ENCODE measurements at places on chromosomes 4 and X.

DNA sequence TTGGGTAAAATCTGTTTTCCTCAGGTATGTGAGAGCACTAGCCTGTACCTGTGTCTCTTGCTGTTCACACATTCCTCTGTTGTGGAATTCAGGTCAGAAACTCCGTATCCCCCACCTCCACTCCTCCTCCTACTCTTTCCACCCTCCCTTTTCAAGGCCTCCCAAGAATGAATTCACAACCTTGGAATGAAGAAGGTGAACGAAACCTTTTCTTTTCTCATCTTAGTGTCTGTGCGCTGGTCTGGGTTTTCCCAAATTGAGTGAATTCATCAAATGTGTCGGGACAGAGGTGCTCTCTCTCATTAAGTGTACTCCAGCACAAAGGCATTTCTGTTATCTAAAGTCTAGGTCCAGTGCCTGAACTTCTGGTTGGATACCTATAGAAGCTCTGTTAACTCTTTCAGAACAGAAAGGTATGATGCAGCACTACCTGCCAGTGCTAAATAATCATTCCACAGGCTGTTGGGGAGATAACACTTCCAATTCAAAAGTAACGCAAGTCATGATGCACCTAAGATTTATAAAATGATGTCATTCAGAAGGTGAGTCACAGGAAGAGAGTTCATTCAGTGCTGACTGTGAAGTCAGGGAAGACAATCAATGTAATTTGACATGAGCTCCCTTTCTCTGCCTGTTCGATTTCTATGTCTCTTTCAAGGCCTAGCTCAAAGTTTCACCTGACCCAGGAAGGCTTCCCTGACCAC lies 41.9 kb downstream of the COL4A6 start:
- DNase-seq = peak; percentile 3

DNA sequence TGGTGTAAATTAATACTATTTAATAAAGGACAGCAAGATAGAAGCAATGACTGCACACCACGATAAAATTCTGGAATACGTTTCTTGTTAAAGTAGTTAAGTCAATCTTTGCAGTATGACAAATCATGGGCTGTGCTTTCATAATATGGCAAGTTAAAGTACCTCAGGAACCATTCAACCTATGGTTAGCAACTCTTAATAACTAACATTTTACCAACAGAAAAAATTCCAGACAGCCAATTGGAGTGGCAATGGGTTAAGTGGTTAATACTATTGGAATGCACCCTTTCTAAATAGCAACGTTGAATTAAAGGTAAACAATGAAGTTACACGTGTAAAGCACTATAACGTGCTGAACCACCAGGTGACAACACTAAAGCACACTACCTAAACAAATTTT lies 72.4 kb upstream of the ZCCHC13 start:
- no peak for DNase-seq

- DNase-seq = peak; percentile 26
Measured at GRCh38 chr4:1910643-1911042, 39.5 kb downstream of the NSD2 start.

DNA sequence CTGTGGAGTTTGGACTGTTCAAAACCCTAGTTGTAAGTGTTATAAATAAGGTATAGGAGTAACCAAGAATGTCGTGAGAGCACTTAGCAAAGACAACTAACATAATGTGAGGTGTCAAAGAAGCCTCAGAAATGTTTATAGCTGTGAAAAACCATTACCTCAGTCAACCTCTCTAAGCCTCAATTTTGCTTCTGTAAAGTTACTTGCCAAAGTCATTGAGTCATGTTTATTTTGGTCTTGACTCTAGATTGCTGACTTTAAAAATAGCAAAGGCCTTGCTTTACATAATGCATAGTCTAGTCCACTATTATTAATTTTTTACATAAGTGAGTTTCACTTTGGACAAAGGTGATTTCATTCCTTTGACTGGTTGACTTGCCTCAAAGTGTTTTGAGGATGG lies 257.6 kb upstream of the CXXC4 start:
- DNase-seq = no peak

DNA sequence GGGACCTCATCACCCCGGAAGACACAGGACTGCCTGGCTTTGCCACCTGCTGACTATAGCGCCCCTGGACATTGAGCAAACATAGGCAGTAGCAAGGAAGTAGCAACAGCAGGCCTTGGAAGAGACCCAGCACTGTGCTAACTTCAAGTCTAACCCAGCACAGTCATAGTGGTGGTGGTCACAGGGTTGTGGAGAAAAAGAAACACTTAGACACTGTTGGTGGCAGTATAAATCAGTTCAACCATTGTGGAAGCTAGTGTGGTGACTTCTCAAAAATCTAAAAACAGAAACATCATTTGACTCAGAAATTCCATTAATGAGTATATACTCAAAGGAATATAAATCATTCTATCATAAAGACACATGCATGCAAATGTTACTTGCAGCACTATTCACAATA lies 874.0 kb upstream of the EPHA5 start:
- no peak for DNase-seq

- peak; percentile 13 for DNase-seq
Measured at GRCh38 chrX:100409610-100410590, at the start of gene PCDH19. TSS of gene PCDH19 (minus strand) at chrX:100410273. CDS start at chrX:100408597, 1,676 bp downstream.

GRCh38 chrX:153560466-153560865 lies 38.5 kb downstream of the CCNQ start:
- no peak for DNase-seq

DNA sequence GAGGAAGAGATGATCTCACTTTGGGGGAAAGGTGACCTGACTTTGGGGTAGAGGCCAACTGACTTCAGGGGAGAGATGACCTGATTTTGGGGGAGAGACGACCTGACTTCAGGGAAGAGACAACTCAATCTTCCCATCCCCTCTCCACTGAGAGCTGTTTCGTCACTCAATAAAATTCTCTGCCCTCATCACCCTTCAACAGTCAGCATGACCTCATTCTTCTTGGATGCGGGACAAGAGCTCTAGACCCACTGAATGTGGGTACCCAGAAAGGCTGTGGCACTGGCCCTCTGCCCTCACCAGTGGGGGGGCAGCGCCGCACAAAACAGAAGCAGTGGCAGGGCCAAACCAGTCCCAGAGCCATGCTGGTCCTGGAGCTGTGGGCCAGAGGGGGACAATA lies 34.6 kb downstream of the ATXN3L start:
- no peak for DNase-seq

- DNase-seq = peak; percentile 70
Measured at GRCh38 chrX:75155827-75156525, at the start of gene ABCB7. TSS of gene ABCB7 (minus strand) at chrX:75156283. CDS start at chrX:75156272, 11 bp downstream.

DNA sequence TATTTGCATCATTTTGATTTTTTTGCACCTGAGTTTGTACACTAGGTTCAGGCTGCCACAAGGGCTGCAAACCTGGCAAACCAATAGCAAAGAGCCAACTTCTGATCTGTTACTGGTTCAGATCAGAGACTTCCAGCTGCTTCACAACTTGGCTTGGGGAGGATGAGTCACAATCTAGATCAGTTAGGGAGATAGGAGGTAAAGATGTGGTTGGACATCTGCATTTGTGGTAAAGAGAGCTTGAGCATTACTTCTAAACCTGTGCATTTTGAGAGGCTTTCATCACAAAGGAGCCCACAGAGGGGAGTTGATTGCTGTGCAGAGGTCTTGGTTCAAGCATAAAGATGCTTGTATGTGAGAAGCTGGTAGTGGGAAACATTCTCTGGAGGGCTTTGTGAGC lies 34.5 kb downstream of the LINC00632 start:
- DNase-seq = no peak

- no peak for DNase-seq
Measured at GRCh38 chr4:2944586-2945526, 18.4 kb downstream of the NOP14 start.

DNA sequence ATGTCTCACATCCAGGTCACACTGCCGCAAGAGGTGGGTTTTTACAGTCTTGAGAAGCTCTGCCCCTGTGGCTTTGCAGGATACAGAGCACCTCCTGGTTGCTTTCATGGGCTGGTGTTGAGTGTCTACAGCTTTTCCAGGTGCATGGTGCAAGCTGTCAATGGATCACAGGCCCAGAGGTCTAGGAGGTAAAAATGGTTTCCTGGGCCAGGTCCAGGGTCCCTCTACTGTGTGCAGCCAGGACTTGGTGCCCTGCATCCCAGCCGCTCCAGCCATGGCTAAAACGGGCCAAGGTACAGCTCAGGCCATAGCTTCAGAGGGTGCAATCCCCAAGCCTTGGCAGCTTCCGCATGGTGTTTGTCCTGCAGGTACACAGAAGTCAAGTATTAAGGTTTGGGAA lies 434.1 kb upstream of the GALNT7 start:
- DNase-seq = no peak

- DNase-seq = no peak
Measured at GRCh38 chr4:3314706-3315260, 22.0 kb downstream of the RGS12 start.

- DNase-seq = no peak
Measured at GRCh38 chrX:53223955-53224859, 800 bp downstream of the KDM5C start.

GRCh38 chrX:43530837-43531236 lies 125.3 kb upstream of the MAOA start:
- no peak for DNase-seq

DNA sequence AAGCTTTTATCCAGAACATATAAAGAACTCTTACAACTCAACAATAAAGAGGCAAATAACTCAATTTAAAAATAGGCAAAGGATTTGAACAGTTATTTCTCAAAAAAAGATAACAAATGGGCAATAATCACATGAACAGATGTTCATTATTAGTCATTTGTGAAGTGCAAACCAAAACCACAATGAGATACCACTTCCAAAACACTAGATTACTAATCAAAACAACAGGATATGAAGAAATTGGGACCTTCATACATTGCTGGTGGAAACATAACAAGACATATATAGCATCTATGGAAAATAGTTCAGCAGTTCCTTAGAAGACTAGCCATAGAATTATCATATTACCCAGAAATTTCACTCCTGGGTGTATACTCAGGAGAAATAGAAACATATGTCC lies 224.6 kb downstream of the FBXO8 start:
- no peak for DNase-seq
